Aorta (tissue), 5 donors: ENCODE measurements at places on chromosomes 12 and 14. TPM values are rescaled to one million over a fixed set of nuclear protein-coding genes. Genes with fewer than 3 reads are reported as not detected.

DNA sequence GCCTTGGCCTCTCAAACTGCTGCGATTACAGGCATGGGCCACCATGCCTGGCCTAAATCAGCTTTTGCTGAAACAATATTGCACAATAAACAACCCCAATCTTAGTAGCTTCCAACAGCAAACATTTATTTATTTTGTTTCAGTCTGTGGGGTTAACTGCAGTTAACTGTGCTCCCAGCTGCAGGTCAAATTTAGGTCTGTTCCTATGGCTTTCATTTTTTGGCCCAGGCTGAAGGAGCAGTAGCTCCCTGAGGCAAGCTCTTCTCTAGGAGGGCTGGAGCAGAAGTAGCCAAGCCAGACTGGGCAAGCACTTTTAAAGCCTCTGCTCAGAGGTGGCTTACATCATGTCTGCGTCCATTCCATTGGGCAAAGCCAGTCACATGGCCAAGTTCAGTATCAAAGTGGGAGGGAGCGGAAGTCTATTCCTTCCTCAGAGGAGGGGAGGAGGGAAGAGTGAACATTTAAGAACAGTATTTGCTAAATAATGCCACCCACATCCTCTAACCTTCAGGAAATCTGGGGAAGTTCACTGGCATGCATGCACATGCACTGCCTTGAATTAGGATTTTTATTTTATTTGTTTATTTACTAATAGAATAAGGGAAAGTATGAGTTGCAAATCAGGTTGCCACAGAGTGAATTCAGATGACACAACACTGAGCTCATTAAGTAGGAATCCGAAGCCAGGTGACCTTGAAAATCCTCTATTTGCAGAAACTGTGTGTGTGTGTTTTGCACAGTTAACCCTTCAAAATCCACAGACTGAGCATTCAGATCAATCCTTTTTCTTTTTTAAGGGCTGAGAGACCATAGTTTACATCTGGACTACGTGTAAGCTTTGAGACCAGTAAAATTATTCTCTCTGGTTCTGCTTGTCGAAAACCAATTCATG lies 122.0 kb upstream of the SEL1L start:
- H3K36me3 ChIP-seq = no peaks in the 10 kb centered on the region
- no peak for DNase-seq
- no peaks in the 10 kb centered on the region for H3K4me1 ChIP-seq
- H3K4me3 ChIP-seq = no peak overlapping the region
- H3K27ac ChIP-seq = peak overlapping the region; percentile 44
- H3K27me3 ChIP-seq = no peaks in the 10 kb centered on the region

DNA sequence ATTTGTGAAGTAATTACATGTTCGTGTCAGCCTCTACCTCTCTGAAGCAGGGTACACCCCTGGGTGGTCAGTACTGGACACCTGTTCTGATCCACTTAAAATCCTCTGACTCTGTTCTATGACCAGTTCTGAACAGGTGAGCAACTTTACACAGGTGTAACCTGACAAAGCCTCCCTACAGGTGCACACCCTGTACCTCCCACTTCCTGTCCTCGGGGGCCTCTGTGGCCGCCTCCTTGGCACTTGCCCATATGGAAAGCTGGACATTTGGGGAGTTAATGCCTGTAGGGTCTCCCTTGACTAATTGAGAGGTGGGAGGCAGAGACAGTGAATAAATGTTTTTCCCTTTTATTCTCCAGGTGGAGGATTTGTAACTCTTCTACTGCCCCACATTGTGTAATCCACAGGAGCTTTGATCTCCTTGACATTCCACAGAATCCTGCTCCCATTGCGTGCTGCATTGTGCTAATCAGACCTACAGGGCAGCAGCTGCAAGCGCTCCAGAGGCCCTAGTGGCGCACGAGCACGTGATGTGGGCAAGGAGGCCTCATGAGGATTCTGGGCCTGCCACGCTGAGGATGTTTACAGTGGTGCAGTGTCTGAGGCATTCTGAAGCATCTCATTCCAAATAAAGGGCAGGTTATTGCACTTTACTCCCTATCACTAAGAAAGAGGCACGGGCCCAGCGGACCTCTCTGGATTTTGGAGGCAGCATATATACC lies 45.8 kb upstream of the BATF start:
- H3K27ac ChIP-seq = no peak overlapping the region
- no peaks in the 10 kb centered on the region for H3K4me1 ChIP-seq
- no peaks in the 10 kb centered on the region for H3K36me3 ChIP-seq
- no peaks in the 10 kb centered on the region for H3K27me3 ChIP-seq

GRCh38 chr14:52069307-52070050 lies 620 bp upstream of the NID2 start:
- peak; percentile 82 for DNase-seq
- no peaks in the 10 kb centered on the region for H3K27me3 ChIP-seq
- no peak overlapping the region for H3K27ac ChIP-seq

- no peaks in the 10 kb centered on the region for H3K36me3 ChIP-seq
- H3K4me1 ChIP-seq = no peaks in the 10 kb centered on the region
- no peak overlapping the region for H3K27ac ChIP-seq
- DNase-seq = no peak
- no peak overlapping the region for H3K4me3 ChIP-seq
These were observed 579 bp upstream of the RNASE1 start for GRCh38 chr14:20803223-20803622.

Gene OR6C6
- not detected for total RNA-seq

DNA sequence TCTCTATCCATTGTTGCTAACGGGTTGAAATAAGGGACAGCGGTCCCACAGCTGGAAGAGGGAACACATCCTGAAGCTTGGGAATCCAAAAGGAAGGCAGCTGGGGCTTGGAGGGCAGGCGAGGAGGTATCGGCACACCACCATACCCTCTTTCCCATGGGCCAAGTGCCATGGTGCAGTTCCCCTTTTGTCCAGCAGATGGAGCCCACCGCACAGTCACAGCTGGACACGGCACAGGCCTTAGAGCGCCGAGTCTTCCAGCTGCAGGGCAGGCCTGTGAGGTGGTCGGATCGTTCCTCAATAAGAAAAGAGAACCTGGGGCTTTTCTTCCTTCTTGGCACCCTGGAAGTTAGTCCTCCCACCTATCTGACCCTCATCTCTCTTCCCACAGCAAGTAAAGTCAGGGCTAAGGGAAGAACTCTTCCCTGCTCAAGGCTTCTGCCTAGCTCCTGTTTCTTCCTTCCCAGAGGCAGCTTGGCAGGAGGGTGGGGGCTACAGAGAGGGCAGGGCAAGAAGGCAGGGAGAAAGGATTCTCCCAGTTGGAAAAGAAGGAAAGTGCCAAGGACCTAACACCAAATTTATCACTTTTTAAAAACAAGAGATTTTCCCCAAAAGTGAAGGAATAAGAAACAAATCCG lies 8.6 kb downstream of the PPP1R1A start:
- DNase-seq = peak; percentile 95
- no peak overlapping the region for H3K4me3 ChIP-seq
- H3K27ac ChIP-seq = no peak overlapping the region
- no peaks in the 10 kb centered on the region for H3K27me3 ChIP-seq
- no peaks in the 10 kb centered on the region for H3K36me3 ChIP-seq

- H3K27me3 ChIP-seq = no peaks in the 10 kb centered on the region
- no peak overlapping the region for H3K27ac ChIP-seq
- peak; percentile 70 for DNase-seq
- H3K4me1 ChIP-seq = no peaks in the 10 kb centered on the region
These were observed 21.0 kb downstream of the ASPG start for GRCh38 chr14:104106471-104106991.

Gene ASPG
- 0.13 TPM for total RNA-seq

Gene SLC17A8
- total RNA-seq = not detected

GRCh38 chr12:121823101-121823726 lies 19.4 kb downstream of the SETD1B start:
- H3K36me3 ChIP-seq = no peaks in the 10 kb centered on the region
- no peaks in the 10 kb centered on the region for H3K27me3 ChIP-seq
- no peaks in the 10 kb centered on the region for H3K4me1 ChIP-seq
- no peak overlapping the region for H3K4me3 ChIP-seq
- no peak overlapping the region for H3K27ac ChIP-seq

Gene GPHN
- total RNA-seq = 22.2 TPM

- no peaks in the 10 kb centered on the region for H3K4me1 ChIP-seq
- no peaks in the 10 kb centered on the region for H3K36me3 ChIP-seq
- no peaks in the 10 kb centered on the region for H3K27me3 ChIP-seq
- no peak for DNase-seq
- H3K27ac ChIP-seq = peak overlapping the region; percentile 93
These were observed 12.3 kb upstream of the PARP11 start for GRCh38 chr12:3885277-3886094.

Gene P3H3
- 43.5 TPM for total RNA-seq

DNA sequence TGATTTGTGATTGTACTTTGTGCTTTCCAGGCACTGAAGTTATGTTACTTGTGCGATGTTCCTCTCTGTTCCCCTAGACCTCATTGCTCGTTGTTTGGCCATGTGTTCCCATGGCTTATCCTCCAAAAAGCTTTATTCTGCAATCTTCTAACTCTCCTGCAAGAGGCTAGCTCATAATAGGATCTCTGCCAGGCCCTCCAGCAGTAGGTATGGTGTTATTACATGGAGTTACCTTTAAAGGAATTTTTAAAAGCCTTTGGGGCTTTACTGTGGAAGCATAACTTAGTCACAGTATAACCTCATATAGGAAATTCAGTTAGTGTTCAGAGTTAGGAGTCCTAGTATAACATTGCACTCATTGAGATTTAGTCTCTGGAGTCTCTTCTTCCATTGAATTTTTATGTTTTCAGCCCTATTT lies 292.3 kb downstream of the RAD51B start:
- H3K4me1 ChIP-seq = peaks cover 2% of the 10 kb centered on the region
- no peak overlapping the region for H3K4me3 ChIP-seq
